ENCODE measurements at places on chromosomes 3 and 15.

GRCh38 chr15:22265056-22265945 is 185.0 kb downstream of the OR4M2 start:
- DNase-seq = no peak

DNA sequence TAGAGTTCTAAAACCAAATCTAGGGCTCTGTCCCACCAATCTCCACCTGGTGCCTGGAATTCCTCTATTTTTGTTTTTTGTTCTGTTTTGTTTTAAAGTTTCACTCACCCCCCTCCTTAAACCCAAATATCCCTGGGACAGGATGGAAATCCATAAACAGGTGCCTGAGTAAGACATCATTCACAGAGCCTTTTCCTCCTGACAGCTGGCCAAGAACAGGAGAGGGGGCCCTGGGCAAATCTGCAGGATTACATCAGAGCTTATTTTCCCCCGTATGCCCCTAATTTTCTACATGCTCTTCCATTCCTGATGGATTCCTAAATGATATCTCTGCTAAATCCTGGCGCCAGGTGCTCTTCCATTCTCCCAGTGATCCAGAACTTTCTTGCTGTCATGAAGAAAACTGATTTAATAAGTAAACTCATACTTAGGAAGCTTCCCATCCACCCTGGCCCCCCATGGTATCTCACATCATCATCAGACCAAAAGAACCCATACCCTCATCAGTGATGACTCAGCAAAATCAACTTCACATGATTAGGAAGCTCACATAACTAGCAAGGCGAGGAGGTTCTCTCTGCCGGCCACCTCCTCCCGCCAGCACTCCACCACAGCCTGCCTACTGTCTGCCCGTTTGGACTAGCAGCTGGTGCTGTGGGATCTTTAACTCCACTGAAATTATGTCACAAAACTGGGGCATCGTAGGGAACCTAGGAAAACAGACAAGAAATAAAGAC is 61.0 kb downstream of the LIPC start:
- DNase-seq = no peak

DNA sequence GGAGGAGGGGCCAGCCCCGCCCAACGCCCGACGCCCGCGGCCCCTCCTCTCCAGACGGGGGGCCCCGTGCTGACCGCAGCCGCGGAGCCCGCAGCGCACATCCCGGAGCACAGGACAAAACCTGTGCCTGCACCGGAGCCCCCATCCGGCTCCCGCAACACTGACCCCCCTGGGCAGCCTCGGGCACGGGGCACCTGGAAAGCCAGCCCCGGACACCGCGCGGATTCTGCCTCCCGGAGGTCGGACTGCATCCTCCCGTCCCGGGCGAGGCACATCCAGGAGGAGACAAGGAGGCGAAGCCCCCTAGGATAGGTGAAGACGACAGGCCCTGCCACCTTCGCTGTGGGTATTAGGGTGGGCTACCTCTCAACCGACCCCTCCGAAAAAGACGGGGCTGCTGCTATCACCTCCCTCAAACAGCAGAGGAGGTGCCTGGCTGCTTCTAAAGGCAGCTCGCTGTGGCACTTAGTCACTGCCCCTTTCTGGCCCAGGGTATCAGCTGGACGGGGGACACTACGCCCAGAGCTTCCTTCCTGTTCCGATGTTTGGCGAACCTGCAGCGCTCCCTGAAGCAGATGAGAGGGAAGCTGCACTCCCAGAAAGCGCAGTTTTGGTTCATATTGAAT is 10.6 kb downstream of the XXYLT1 start:
- DNase-seq = peak; percentile 57

- peak; percentile 33 for DNase-seq
These were observed 178.6 kb upstream of the TRIM42 start for GRCh38 chr3:140499114-140499757.

- DNase-seq = no peak
These were observed 31.9 kb downstream of the TNIK start for GRCh38 chr3:171428321-171428787.

DNA sequence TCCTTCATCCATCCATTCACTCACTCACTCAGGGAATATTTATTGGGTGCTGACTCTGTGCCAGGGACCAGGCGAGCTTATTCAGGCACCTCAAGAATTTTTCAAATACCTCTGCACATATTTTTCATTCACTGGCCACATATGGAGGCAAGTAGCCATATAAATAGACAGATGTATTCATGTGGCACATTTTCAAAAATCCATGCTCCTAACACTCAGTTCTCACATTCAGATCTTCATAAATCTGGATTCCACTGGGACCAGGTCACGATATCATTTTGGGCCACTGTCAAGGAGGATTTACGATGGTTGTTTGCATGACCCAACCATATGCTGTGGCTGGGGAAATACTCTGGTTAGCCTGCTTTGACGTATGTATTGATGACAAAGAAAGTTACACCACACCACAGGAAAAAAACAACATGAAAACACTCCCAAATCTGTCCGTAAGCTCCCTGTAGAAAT is 241.8 kb upstream of the LRTM1 start:
- no peak for DNase-seq

DNA sequence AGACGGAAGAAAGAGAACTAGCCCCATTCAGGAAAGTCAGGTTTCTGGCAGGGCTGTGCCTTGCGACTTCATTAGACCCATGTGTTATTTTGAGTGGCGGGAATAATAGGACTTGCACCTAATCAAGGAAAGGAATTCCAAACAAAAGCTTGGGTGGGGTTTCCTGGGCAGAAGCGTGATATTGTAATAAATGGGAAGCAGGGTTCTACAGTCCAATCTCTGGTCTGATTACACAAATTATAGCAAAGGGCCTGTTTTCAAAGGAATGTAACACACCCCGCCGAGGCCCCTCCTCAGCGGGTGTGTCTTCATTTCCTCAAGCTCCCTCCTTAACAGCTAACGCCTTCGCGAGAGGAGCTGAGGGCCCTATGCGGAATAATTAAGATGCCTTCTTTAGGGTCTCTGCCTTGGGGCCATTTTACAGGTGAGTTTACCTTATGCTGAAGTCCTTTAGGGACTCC is 396.0 kb upstream of the C2CD4B start:
- no peak for DNase-seq

DNA sequence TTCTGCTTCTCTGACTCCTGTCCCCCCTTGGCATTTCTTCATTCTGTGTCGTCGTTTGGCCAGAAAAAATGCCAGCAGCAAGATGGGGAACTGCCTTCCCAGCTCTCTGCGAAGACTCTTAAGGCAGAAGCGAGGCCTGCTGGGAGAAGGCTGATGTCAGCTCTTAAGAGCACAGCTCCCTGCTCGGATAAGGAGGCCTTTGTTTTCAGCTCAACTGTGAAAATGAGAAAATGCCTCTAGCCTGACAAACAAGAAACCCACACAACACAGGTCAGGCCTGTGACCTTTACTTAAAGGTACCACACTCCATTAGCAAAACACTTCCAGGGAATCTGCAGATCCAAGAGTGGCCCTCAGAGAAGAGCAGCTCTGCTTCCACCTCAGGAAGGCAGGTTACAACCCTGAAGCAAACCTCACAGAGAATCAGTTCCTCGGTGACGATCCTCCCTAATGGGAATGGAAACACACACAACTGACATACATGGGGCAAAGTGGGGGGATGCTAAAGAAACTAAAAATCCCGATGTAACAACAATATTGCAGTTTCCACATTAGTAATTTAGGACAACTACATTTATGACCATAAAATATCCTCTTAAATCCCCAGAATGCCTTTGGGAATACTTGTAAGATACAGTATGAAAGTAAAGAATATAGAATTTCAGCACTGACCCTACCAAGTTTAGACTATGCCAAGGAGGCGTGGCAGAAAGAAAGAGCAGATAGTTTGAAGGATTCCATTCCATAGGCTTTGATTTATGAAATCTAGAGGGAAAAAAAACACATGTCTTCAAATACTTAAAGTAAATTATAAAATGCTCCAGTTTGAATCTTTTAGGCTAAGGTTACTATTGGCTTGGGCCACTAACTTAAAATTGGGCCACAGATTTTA is 52.1 kb downstream of the VGLL4 start:
- DNase-seq = peak; percentile 95

DNA sequence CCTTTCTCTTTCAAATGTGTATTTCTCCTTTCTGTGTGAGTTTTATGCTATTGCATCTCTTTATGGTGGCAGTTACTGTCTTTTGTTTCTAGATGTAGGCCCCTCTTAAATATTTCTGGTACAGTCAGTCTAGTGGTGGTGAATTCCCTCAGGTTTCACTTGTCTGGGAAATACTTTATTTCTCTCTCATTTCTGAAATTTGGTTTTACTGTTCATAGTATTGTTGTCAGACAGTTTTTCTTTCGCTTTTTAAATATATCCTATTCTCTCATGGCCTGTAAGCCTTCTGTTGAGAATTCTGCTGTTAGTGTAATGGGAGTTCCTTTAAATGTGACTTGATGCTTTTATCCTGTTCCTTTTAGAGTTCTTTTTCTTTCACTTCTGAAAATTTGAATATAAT is 874.0 kb downstream of the PLOD2 start:
- DNase-seq = no peak

DNA sequence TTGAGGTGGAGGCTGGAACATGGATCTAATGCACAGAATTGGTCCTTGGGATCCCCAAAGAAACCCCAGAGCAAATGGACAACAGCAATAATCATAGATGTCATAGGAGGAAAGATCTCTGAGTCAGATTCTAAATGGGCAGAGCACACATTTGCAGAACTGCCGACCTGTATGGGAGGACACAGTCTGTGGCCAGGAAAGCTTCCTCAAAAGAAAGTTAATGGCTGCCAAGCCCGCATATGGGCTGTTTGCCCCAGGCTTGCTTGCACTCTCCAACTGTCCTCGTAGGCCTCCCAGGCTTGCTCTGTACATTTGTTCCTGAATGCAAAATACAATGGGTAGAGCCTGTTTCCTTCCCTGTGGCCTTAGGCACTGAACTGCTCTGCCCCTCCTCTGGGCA is 102.0 kb upstream of the PLXNA1 start:
- no peak for DNase-seq

GRCh38 chr3:122996038-122996580 is 31.5 kb downstream of the SEMA5B start:
- peak; percentile 72 for DNase-seq

DNA sequence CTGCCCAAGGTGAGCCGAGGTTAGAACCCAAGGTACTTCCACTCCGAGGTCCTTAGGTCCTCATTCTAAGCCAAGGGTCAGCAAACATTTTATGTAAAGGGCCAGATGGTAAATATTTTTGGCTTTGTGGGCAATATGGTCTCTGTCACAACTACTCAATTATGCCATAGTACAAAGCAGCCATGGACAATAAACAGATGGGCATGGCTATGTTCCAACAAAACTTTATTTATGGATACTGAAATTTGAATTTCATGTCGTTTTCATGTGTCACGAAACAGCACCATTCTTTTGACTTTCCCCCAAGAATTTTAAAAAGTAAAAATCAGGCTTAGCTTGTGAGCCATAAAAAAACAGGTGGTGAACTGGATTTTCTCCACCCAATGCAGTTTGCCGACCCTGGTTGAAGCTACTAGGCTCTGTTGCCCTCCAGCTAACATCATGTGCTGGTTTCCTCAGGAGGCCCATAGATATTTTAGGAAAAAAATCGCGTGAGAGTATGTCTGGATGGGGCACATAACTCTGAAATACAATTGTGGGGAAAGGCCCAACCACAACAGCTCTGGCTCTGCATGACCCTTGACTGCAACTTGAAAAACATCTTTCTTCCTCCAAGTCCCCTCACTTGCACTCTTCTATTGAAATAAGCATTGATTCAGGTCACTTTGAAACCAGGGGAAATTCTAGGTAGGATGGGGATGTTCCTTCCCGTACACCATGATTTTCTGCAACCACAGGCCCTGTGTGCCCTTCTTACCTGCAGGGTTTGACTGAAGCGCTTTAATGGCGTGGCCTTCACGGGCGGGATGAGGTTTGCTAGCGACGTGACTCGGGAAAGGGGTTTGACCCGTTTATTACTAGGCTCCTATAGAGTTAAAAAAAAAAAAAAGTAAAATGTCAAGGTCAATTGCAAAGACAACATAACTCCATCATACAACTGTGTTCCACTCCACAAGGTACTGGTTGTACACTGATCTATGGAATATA is 28.5 kb downstream of the ARHGEF3 start:
- DNase-seq = no peak

DNA sequence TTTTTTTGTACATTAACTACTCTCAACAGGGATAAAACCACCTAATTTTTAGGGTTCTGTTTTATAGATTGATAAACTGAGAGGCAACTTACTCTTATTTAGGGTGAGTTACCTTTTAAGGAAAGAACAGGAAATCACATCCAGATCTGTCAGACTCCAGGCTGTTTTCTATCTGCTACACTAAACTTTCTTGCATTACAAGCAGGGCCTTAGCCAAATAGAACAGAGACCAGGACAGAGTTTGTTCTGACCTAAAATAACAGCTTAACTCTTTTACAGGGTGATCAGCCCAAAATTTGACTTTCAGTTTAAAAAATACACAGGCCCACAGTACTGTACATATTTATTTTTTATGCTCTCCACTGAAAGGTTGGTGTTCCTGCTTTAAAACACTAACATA is 38.6 kb downstream of the SGO1 start:
- DNase-seq = no peak

GRCh38 chr15:57320631-57321220 is 55.6 kb upstream of the CGNL1 start:
- DNase-seq = no peak

GRCh38 chr15:51947124-51947523 is 24.5 kb downstream of the LEO1 start:
- no peak for DNase-seq

GRCh38 chr15:72820278-72820677 is 36.7 kb upstream of the ADPGK start:
- no peak for DNase-seq

GRCh38 chr15:79740561-79740960 is 156.3 kb downstream of the MTHFS start:
- DNase-seq = no peak

- no peak for DNase-seq
These were observed 162.8 kb upstream of the NSMCE3 start for GRCh38 chr15:29432191-29433049.

- DNase-seq = no peak
These were observed 41.3 kb upstream of the MAP4 start for GRCh38 chr3:48057521-48057920.

DNA sequence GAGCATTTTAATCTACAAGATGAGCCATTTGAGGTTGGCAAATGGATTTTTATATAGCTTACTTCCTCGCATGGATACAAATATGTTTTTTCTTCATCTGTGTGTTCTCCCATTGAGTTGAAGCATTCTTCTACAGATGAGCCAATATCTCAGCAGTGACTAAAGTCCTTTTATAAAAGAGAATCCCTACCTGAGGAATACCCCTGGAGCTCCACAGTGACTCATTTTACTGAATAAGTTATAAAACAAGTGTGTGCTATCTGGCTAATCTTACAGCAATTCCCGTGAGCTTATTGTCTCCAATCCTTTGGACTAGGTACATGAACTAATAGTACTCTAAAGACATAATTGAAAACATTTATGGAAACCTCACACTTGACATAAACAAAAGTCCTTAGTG is 354.2 kb upstream of the BCHE start:
- DNase-seq = no peak

DNA sequence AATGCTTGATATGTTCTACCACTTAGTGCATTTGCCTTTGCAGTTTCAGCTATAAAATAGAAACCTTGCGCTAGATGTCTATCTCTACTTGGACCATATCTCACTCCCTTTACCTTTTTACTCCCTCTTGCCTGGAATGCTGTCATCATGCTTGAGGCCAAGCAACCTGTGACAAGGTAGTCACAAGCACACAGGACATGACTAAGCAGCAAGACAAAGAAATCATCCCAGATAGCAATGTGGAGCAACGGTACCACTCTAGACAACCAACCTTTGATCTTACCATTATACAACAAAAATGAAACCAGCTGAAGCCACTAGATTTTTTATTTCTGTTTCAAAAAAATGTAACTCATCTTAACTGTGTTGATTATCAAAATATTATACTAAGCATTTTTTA is 50.5 kb upstream of the SPSB4 start:
- no peak for DNase-seq

Data from Ammon's horn (tissue), 1 donor.